Brain microvascular endothelial cell (primary cell): ENCODE measurements at places on chromosomes 6 and 20.
A peak's percentile ranks its signal among the peaks of the same experiment; 100 is the strongest.

DNA sequence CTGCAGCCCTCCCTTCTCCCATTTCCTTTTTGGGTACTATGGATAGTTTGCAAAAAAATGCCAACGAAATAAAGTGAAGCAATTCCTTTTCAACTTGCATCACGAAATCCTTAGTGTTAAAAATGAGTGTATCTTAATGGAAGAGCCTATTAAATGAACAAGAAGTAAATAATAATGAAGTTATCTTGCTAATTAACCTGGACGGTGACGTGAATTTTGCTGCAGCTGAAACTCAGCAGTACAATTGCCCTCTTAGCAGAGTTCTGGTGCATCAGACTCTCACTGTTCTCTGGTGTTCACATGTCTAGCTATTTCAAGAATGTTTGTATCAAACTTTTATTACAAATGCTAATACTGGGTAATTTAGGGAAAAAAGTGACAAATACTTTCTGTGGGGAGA is 119.7 kb upstream of the HDAC2 start:
- DNase-seq, result no peak

DNA sequence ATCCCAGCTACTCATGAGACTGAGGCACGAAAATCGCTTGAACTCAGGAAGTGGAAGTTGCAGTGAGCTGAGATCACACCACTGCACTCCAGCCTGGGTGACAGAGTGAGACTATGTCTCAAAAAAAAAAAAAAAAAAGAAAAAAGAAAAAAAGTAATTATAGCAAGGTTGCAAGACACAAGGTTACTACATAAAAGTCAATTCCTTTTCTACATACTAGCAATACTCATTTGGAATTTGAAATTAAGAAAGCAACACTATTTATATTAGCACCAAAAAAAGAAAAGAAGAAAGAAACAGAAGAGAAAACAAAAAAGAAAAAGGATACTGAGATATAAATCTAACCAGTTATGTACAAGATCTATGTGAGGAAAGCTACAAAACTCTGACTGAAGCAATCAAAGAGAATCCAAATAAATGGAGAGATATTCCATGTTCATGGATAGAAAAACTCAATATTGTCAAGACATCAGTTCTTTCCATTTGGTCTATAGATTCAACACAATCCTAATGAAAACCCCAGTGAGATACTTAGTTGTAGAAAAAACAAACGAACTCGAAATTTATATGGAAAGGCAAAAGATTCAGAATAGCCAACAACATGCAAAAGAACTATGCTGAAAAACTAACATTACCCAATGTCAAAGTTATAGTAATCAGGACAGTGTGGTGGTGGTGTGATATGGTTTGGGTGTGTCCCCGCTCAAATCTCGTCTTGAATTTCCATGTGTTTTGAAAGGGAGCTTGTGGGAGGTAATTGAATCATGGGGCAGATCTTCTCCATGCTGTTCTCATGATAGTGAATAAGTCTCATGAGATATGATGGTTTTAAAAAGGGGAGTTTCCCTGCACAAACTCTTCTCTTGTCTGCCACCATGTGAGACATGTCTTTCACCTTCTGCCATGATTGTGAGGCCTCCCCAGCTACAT is 73.3 kb downstream of the GPX5 start:
- no peak for DNase-seq

- DNase-seq, result no peak
Observed at GRCh38 chr20:19502169-19502568, 255.9 kb upstream of the RIN2 start.

DNA sequence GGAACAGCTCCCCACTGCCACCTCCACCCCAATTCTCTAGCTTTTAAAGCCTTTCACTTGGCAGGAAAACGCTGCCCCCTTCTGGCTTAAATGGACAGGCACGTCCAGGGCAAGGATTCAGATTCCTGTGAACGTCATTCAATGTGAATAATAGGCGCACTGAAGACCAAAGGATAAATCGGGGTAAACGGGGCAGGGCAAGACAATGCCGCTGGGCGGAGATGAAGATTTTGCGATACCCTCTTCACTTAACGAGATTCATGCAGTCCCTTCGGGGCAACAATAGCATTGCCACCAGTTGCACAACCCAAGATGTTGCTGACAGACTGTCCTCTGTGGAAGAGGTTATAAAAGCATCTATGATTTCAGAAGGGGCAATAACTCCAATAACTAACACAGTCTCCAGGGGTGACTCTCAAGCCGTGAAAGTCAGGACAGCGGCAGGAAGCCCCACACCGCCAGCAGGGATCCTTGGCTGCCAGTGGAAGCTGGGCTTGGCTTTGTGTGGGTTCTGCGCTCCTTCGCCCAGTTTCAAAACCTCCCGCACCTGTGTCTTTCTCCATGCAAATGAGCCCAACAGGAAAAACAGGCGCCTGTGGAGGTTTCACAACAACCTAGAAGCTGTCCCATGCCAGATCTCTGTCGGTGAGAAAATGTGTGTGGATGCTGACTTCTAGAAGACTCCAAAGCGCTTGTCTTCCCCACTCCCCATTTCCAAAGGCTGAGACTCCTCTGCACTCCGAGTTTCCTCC is 291.8 kb downstream of the BMP7 start:
- DNase-seq, result peak; percentile 63

GRCh38 chr20:55175081-55175480 is 699.7 kb downstream of the DOK5 start:
- DNase-seq, result no peak
